ENCODE measurements at places on chromosomes 6 and 20.
A peak's percentile ranks its signal among the peaks of the same experiment; 100 is the strongest.

DNA sequence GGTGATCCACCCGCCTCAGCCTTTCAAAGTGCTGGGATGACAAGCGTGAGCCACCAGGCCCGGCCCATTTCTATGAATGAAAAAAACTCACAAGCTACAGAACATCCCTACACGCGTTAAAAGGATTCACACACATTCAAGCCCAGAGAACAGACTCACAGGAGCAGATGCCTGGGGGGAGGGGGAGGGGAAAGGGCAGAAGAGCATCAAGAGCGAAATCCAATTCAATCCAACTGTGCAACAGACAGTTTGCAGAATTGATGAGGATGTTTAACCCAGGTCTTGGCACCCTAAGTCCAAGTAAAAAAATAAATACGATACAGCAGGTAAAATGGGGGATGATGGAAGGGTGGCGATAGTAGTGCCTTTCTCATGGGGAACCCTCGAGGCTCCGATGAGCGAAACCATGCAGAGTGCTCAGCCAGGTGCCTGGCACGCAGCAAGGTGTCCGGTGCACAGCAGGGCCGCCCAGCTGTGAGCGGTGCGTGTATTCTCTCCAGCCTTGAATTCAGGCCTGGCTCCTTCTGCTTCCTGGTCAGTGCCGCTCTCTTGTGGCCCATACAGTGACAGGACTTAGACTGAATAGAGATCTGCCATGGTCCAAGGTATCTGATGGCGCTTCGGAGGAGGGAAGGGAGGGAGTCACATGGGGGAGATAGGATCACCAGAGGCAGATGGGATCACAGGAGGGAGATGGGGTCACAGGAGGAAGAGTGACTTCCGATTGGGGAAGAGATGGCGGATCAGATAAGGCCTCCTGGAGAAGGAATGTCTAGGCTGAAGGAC lies 35.4 kb upstream of the ANGPT4 start:
- DNase-seq = no peak

DNA sequence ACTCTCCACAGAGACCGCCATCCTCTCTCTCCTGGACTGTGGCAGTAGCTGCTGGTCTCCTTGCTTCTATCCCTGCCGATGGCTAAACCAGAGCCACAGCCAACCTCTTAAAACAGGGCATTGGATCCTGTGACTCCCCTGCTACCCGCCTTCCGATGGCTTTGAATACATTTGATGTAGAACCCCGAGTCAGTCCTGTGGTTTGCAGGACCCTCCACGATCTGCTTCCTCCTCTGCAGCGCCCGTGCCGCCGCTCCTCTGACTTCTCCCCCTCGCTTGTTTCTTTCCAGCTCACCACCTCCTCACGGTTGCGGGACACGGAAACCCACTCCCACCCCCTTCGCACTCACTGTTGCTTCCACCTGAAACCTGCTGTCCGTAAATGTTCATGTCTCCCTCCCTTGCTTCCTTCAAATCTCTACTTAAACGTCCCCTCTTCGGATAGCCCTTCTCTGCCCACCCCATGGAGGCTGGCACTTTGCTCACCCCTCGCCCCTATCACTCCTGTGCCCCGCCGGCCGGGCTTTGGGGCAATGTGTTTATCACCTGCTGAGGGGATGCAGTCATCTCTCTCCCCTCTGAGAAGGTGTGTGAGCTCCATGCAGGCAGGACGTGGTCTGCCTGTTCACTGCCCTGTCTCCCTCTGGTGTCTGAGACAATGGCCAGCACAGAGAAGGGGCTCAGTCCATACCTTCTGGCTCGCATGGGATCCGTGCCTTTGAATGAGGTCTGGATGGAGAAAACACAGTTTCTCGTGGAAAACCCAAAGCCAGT lies 67.8 kb downstream of the GFOD1 start:
- no peak for DNase-seq

DNA sequence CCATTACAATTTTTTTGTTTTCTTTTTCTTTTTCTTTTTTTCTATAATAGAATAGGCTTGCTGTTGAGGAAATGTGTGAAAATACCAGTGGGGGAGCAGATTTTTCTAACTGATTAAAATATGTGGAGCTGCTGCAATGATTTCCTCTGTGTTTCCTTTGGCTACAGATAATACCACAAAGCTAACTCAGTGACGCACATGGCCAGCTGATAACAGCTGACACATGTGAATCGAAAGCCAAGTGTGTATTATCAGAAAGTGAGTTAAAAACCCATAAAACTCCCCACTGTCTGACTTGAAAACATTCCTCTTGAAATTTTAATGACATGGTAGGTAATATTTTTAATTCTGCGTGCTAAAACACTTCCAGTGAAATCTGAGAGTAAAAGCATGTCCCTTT lies 70.8 kb upstream of the AHI1 start:
- peak; percentile 15 for DNase-seq

- no peak for DNase-seq
Measured at GRCh38 chr6:157707576-157707975, 115.5 kb upstream of the SNX9 start.

- peak; percentile 35 for DNase-seq
Measured at GRCh38 chr20:46752728-46753127, 43.3 kb downstream of the SLC2A10 start.

GRCh38 chr20:52060794-52061714 lies 130.5 kb downstream of the ZFP64 start:
- DNase-seq = no peak

DNA sequence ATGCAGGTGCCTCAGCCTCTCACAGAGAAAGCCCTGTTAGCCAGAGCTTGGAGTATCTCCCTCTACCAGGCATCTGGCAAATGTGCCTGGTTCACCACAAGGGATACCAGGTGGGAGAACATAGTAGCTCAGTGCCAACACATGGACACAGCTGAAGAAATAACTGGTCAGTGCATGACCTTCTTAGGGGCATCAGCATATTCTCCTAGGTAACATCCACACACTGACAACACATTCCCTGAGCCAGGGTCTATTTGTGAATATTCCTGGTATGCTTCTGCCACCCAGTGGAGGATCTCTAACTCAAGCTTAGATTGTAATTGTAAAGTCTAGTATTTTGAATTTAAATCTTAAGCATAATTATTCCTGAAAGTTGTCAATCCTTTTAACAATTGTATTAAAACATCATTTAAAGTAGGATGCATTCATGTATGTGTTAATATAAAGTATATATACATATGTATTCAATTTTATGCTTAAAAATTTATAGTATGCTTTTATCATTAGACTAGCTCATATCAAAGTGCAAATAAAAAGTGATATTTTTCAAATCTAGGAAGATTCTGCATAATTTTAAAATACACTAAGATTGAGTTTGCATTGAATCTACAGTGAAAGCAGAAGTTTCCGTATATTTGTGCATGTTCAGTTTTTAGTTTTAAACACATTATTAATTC lies 45.3 kb upstream of the COL21A1 start:
- DNase-seq = no peak

DNA sequence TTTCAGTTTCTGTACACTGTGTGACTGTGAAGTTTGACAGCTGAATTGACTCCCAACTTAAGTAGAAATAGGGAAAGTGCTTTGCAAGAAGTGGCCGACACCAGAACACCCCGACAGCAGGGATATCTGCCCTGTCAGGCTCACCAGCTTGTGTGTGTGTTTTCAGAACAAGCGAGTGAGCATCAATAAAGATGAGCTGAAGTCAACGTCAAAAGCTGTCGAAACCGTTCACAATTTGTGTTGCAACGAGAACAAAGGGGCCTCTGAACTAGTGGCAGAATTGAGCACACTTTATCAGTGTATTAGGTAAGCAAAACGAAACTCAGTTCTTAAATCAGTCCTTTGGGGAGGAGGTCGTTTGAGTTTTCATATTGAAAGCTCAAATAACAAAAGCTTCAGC lies 10.7 kb downstream of the NELFCD start:
- DNase-seq = no peak

DNA sequence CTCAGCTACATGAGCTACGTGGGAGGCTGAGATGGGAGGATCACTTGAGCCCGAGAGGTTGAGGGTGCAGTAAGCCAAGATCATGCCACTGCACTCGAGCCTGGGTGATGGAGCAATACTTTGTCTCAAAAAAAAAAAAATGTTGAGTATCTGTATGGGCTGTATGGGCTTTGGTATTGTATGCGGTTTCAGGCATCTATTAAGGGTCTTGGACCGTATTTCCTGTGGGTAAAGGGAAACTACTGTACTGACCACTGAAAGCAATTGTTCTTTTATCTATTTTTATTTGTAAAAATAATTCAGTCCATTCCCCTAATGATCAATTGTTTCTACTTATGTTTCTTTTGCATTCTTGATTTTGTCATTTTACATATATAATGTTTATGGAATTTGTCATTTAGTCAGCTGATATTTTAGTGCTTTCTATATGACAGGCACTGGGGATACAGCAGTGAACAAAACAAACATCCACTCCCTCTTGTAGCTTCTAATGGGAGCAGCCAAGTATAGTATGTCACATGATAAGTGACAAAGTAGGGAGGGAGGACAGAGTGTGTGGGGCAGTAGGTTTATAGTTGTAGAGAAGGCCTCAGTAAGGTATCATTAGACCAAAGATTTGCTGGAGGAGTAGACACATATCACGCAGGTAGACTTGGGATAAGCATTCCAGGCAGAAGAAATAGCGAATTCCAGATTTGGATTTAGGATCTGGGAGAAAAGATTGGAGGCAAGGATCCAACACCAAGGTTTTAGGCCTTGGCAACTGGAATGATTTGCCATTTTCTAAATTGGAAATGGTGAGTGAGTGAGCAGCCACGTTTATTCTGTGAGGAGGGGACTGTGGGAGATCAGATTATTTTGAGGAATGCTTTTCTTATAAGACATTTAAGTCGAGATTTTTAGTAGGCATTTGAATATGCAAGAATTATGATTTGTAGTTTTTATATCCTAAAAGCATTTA lies 6.0 kb downstream of the PCMT1 start:
- DNase-seq = no peak

DNA sequence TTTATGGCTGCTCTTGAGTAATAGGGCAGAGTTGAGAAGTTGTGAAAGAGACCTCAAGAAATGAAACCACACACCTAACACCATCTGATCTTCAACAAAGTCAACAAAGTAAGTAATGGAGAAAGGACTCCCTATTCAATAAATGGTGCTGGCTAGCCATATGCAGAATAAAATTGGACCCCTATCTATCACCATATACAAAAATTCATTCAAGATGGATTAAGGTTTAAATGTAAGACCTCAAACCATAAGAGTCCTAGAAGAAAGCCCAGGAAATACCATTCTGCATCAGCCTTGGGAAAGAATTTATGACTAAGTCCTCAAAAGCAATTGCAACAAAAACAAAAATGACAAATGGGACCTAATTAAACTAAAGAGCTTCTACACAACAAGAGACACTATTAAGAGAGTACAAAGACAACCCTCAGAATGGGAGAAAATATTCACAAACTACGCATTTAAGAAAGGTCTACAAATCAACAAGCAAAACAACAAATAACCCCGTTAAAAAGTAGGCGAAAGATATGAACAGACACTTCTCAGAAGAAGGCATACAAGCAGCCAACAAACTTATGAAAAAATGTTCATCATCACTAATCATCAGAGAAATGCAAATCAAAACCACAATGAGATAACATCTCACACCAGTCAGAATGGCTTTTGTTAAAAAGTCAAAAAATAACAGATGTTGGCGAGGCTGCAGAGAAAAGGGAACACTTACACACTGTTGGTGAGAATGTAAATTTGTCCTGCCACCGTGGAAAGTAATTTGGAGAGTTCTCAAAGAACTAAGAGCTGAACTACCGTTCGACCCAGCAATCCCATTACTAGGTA lies 4.0 kb downstream of the MAP3K5 start:
- DNase-seq = no peak

DNA sequence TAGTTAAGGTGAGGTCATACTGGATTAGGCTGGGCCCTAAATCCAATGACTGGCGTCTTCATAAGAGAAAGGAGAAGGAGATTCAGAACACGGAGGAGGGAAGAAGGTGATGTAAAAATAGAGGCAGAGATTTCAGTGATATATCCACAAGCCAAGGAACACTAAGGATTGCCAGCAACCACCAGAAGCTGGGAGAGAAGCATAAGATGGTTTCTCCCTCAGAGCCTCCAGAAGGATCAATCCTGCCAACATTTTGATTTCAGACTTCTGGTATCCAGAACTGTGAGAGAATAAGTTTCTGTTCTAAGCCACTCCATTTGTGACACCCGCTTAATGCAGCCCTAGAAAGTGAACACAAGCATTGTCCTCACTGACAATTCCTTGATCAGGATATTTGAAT lies 33.6 kb upstream of the NRSN1 start:
- no peak for DNase-seq

- DNase-seq = peak; percentile 30
Measured at GRCh38 chr6:28488916-28489365, 26.7 kb downstream of the GPX6 start.

GRCh38 chr6:37679539-37680476 lies 17.9 kb downstream of the MDGA1 start:
- no peak for DNase-seq

DNA sequence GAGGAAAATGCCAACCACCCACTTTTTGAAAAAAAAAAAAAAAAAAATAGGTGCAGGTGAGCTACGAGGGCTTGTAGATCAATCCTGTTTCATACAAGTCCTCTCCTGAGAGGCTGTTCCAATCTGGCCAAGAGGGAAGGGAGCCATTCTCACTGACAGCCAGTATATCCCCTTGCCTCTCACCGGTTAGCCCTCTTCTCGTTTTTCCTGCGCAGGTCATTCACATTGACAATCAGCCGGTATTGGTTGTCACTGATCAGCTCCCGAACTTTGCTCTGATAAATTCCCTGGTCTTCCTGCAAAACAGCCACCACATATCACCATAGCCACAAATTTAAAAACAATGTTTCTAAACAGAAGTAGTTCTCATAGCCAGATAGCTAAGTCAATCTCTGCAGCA lies 1.4 kb downstream of the MCM3 start:
- no peak for DNase-seq

GRCh38 chr20:54337144-54337543 lies 129.3 kb downstream of the PFDN4 start:
- no peak for DNase-seq

DNA sequence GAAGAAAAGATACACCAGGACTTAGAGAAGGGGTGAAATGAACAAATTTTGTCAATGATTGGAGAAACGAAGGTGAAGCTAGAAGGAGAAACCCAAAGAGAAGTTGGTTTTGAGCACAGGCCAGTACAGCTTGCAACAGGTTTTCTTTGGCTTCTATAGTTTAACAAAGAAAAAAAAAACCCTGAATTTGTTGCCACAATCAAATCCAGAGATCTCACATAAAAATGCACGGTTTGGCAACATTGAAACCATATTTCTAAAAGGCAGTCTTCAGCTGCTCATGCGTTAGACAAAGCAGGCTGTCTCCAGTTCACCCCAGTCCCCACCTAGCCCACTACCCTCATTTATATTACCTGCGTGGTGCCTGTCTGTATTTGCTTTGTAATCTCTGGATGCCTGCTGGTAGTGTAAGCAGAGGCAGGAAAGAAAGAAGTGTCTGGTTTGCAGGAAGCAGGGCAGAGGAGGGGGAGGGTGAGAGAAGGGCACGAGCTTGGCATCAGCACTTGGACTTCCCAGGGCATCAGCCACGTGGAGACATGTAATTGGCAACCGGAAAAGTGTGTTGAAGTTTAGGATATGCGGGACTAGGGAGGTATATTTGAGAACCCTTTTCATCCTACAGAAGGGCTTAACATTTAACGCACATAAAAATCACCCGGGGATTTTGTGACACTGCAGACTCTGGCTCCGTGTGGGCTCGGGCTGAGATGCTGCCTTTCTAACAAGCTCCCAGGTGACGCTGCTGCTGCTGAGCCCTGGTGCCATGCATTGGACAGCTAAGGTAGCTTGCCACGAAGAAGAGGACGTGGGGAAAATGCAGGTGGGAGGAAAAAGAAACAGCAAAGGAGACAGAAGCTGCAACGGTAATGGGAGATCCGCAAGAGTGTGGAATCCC lies 14.4 kb downstream of the PFDN4 start:
- no peak for DNase-seq
